BE2C (cell line): ENCODE measurements at places on chromosomes 4 and X.
A peak's percentile ranks its signal among the peaks of the same experiment; 100 is the strongest.

DNA sequence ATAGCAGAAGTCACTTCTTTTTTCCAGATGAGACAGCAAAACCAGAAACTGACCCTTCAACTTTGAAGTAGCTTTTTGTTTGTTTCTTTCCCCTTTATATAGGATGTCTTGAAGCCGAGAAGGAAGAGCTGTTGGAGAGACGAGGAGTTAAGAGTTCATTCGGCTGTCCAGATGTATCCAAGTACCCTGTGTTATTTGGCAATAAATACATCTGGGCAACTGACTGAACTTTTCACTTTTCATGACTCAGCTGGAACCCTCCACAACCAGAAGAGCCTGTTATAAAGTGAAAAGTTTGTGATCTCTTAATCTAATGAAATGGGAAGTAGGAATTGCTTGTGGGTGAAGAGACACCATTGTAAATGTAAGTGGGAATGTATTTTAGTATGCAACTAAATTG is 131.2 kb downstream of the HTR2C start:
- DNase-seq = no peak

GRCh38 chr4:73646117-73646516 is 25.9 kb upstream of the RASSF6 start:
- DNase-seq = no peak

DNA sequence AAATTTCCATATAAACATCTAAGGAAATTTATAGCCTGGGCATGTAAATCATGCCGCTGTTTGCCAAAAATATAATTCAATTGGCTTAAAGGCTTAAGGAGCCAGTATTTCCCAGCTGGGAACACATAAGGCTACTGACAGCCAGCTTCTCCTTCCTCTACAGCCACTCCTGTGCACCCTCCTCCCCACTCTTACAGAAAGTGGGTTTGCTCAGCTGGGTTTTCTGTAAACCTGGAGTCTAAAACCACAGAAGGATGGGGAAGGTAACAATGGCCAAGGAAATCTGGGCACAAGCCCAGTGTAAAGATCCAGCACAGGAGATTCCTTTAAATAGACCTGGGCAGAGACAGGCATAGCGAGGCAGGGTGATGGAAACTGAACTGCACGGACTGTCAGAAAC is 18.5 kb downstream of the ACSL1 start:
- no peak for DNase-seq

GRCh38 chrX:72685018-72685417 is 29.1 kb downstream of the PHKA1 start:
- no peak for DNase-seq

DNA sequence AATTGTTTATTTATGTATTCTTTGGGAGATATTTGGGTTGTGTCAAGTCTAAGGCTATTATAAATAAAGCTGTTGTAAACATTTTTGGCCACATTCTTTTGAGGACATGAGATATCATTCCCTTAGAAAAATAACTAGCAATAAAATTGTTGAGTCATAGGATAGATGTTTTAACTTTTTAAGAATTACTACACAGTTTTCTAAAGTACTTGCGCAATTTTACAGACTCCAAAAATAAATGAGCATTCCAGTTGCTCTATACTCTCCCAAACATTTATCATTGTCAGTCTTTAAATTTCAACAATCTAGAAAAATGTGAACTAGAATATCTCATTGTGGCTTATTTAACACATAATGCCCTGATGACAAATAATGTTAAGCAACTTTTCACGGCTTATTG is 189.1 kb upstream of the ADGRL3 start:
- no peak for DNase-seq

DNA sequence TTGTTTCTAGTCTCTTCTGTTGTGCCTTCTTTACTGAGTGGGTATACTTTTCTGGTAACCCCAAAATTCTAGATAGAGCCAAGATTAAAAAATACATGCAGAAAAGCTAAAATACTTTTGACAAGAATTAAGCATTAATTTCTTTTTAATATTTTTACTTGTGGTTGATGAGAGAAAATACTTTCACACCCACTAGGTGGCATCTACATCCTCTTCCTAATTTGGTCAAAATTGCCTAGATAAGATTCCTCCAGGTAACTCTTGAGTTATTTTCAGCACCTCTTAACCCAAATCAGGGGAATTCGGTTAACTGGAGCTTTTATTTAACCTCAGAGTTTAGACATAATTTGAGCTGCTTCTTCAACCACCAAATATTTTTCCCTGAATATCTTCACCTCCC is 28.4 kb upstream of the COX7B2 start:
- no peak for DNase-seq

DNA sequence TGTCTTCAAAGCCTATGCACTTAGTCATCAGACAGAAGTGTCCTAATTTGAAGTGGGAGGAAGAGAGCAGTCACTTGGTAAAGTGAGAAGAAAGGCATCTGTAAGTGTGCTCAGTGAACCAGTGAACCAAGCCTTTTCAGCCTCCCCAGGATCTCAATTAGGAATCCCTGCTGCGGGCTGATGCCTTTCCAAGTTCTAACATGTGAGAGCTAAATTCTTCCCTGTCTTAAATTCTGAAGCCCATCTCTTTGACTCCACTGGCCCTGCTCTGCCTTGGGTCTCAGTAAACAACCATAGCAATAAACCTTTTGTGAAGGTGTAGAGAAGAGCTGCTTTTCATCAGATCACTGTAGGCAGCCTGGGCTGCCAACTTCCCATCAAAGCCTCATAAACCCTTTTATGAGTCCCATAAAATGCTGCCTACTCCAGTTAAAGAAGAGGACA is 701.2 kb upstream of the LCORL start:
- DNase-seq = no peak

DNA sequence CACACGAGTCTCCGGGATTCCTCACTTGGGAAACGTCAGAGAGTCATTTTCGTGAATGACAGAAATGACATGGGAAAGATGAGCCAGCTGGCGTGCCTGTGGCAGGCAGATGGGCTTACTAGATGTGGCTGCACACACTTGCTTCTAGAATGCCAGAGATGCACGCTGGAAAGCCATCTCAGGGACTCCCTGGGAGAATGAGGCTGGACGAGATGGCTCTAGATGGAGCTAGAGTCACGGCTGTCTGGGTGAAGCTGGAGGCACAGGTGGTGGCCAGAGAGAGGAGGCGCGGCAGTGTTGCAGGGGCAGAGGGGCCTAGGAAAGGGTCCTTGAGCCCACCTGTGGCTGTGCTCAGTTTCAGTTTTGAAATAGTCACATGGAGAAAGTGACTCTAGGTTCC is 26.0 kb downstream of the TKTL1 start:
- DNase-seq = peak; percentile 17

GRCh38 chr4:108433832-108434231 is 186.5 kb upstream of the RPL34 start:
- no peak for DNase-seq

GRCh38 chr4:159455675-159456237 is 352.9 kb downstream of the RAPGEF2 start:
- DNase-seq = peak; percentile 36

DNA sequence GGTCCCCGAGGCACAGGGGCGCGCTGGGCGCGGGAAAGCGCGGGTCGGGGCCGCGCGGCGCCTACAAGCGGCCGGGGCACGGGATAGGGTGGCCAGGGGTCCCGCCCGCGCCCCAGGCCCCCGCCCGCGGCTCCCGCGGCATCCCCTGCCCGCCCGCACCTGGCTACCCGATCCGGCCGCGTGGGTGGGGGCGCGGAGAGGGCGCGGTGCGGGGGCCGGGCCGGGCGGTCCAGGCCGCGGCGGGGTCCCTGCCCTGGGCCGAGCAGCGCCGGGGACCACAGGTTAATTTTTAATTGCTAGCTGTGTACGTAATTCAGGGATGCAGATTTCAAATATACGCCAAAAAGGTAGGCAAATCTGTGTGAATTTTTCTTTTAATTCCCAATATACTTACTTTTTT is 44.3 kb upstream of the FAM47C start:
- DNase-seq = no peak

- no peak for DNase-seq
These were observed 39.7 kb upstream of the KLF3 start for GRCh38 chr4:38624311-38624710.

DNA sequence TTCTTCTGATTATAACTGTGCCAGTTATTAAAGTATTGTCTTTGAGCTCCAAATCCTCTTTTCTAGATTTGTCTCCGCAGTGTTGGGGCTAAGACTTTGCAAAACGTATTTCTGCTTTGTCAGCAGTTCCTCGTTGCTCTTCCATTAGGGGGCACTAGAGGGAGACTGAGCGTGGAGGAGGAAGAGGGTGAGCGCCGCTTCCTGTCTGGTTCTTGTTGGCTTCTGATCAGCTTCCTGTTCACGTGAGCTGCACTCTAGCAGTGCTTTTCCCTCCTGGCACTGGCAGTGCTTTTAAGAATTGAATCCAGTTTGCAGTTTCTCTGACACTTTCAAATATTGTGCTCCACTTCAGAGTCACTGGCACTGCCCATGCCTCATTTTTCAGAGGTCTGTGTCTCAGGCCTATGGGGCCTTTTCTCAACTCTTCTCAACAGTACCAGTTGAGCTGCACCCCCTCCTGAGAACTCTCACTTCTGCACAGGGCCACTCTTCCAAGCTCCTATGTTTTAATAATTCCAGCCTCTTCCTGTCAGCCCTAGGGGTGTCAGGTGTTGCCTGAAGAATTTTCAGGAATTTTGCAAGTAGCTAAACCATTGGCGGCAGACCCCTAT is 54.4 kb upstream of the LCORL start:
- DNase-seq = peak; percentile 76

GRCh38 chrX:47179221-47179927 is 14.3 kb upstream of the UBA1 start:
- no peak for DNase-seq

DNA sequence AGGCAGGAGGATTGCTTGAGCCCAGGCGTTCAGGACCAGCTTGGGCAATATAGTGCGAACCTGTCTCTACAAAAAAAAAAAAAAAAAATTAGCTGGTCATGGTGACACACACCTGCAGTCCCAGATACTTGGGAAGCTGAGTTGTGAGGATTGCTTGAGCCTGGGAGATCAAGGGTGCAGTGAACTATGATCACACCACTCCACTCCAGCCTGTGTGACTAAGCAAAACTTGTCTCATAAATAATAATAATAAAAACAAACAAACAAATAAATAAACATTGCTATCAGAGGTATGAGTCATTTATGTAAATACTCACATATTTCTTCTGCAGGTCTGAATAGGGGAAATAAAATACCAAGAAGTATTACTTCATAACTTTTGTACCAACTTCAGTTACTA is 1372.7 kb upstream of the AGA start:
- DNase-seq = no peak

- DNase-seq = no peak
These were observed 172.8 kb downstream of the TEX13C start for GRCh38 chrX:125492439-125492838.

GRCh38 chrX:129653971-129654651 is 645 bp downstream of the APLN start:
- DNase-seq = peak; percentile 28

GRCh38 chrX:2967998-2968909 is 38.1 kb upstream of the ARSH start:
- DNase-seq = no peak

DNA sequence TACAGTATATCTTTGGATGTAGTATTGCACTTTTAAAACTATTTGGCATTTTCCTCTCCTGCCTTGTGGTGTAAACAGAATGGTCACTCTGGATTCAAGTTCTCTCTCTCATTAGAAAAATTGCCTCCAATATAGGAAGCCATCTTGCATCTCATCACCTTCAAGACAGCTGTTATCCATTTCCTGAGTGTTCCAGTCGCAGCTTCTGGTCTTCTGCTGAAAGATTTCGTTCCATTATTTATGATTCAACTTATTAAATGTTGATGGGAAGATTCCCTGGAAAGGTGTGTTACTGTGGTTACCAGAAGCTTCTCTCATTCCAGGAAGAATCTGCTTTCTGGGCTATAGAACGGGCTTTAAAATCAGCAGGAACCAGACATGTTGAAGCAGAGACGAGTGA is 568.3 kb upstream of the SLIT2 start:
- DNase-seq = no peak

GRCh38 chrX:30875957-30876356 is 13.1 kb downstream of the TAB3 start:
- no peak for DNase-seq

DNA sequence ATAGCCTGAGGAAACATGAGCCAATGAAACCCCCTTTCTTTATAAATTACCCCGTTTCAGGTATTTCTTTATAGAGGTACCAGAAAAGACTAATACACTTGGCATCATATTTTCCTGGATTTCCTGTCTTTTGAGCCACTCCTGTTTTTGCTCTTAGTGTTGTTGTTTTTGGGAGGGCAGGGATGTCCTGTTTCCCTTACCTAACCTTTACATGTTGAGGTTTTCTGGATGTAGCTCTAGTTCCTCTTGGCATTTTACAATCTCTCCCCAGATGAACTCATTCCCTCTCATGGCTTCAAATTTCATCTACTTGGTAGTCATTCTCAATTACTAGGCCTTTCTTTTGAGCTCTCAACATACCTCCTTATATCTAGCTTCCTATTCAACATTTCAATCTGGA is 104.1 kb upstream of the MAB21L2 start:
- DNase-seq = no peak

DNA sequence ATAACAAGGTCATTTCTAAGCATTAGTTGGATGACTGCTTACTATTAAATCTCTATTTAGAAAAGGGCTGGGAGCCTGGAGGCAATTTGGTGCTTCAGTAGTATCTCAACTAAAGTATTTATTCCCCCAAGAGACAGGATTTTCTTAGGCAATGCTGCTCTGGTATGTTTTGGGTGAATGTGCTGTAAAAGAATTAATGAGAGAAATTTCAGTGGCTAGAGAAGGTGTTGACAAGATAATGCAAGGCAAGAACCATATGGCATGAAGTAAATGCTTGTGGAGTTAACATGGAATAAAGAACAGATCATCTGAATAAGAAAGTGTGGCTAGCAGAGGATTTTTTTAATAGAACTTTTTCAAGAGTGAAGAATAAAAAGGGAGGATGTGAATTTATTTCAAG is 3.9 kb downstream of the CYP2U1 start:
- no peak for DNase-seq

DNA sequence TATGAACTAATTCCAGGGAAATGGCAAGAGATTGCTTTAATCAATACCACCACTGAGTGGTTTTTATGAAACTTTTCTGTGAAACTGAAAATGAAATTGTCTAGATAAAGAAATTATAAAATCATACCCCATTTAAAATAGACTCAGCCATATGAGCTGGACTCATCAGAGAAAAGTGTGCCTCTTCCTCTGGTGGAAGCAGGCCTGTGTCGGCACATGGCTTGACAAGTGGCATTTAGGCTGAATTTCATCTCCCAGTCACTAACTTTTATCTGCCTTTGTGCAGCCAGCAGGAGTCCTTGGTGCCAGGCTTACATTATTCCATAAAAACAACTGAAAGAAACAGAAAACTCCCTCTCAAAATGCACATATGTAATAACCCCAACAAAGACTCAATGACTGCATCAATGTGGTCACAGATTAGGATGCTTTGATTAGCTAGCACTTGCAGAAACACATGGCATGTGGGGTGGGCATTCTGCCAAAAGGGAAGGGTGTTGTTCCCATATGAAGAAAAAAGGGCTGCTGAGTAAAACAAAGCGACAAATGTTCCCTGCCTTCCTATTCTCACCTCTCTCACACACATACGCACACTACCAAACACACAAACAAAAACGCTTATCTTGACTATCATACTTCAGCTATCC is 232.3 kb downstream of the PABPC4L start:
- peak; percentile 74 for DNase-seq

- no peak for DNase-seq
These were observed 96.7 kb downstream of the CORIN start for GRCh38 chr4:47741200-47741599.
